SIG-M5 (cell line): ENCODE measurements at places on chromosomes 7 and 10.

- no peak for DNase-seq
These were observed 65.0 kb downstream of the STK17A start for GRCh38 chr7:43647673-43648472.

GRCh38 chr10:127036987-127037386 is 131.8 kb downstream of the DOCK1 start:
- no peak for DNase-seq

GRCh38 chr10:120428754-120429153 is 28.3 kb upstream of the PLPP4 start:
- no peak for DNase-seq

DNA sequence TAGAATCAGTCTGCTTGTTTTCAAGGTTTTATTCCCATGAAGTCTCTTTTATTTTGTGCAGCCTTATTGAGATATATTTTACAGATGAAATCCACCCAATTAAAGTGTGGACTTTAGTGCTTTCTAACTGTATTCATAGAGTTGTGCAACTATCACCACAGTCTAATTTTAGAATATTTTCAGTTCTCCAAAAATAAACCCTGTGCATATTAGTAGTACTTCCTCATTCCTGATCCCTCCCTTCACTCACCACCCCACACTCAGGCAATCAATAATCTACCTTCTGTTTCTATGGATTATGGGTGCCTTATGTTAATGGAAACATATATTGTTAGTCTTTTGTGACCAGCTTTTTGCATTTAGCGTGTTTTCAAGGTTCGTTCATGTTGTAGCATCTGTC is 185.7 kb upstream of the TMEM72 start:
- peak; percentile 49 for DNase-seq

- DNase-seq: no peak
These were observed 64.7 kb upstream of the THSD7A start for GRCh38 chr7:11896663-11897062.

DNA sequence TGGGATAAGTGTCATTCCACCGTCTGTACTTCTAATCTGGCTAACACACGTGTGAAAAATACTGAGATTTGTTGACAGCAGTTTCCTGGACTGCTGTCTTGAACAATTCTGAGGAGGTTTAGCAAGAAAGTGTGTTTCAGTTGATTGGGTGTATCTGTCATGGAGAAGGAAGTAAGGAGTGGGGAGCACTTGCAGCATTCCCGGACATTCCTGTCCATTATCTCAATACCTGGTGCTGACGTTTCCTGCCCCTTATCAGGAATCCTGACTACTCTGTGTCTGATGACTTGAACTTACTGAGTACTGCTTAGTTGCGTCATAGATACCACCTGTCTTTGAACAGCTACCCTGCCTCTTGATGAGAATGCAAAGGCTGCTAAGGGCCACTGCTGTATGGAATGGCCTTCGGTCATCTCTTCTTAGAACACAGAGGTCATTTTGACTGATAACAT is 72.0 kb upstream of the VKORC1L1 start:
- DNase-seq: no peak

GRCh38 chr10:88271761-88272543 is 311.2 kb downstream of the RNLS start:
- no peak for DNase-seq

GRCh38 chr7:114966156-114966555 is 44.3 kb downstream of the MDFIC start:
- DNase-seq: no peak

DNA sequence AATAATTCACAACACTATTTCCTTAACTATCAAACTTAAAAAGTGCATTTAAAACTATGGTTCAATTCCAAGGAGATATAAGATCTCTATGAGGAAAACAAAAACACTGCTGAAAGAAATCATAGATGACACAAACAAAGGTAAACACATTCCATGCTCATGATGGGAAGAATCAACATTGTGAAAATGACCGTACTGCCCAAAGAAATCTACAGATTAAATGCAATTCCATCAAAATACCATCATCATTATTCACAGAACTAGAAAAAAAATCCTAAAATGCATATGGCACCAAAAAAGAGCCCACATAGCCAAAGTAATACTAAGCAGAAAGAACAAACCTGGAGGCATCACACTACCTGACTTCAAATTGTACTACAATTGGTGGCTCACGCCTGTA is 159.9 kb upstream of the EEPD1 start:
- no peak for DNase-seq

GRCh38 chr7:142567201-142568075 is 181.8 kb upstream of the PRSS1 start:
- no peak for DNase-seq

DNA sequence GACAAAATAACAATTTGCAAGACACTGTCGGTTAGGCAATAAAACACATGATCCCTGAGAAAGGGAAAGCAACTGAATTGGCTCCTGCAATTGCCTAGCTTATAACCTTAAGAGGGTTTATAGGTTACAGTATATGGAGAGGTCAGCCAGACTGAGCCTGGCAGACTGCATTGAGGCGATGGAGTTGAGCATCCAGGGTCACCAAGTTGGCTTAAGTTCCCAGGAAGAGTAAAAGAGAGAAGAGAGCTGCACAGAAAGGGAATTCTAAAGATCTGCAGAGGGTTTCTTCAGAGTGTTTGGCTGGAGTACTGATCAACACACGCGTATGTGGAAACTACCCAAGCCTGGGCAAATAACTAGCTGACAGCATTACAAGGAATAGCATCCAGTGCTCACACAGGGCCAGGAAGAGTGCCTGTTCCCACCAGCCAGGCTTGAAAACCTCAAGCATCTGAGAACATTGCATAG is 11.2 kb downstream of the ANKMY2 start:
- no peak for DNase-seq

DNA sequence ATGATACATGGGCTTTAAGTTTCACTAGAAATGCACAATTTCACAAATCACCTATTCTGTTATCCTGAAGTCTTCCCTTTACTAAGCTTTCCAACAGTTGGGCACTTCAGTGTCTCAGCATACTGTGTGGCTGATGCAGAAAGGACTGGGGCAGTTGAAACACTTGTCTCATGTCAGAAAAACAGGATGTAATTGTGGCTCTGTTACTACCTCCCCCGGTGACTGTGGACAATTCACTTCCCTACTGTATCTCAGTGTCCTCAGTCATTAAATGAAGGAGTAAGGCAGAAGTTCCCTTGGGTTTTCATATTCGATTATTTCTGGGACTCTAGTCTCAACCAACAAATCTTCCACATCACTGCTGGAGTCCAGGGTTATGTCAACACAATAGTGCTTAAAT is 17.9 kb downstream of the ANKRD22 start:
- no peak for DNase-seq
